ENCODE measurements at places on chromosomes 1 and 21. TPM values are rescaled to one million over a fixed set of nuclear protein-coding genes. Genes with fewer than 3 reads are reported as not detected.

LHX8 gene
- total RNA-seq = not detected

FALEC gene
- total RNA-seq = not detected

CD52 gene
- total RNA-seq = 3.8 TPM

BARHL2 gene
- not detected for total RNA-seq

DIRAS3 gene
- 1.5 TPM for total RNA-seq

CIART gene
- 26.0 TPM for total RNA-seq

SLC19A2 gene
- 20.8 TPM for total RNA-seq

OR2L2 gene
- total RNA-seq = not detected

PAPPA2 gene
- 0.78 TPM for total RNA-seq

PCSK9 gene
- total RNA-seq = not detected

NBPF8 gene
- total RNA-seq = 11.3 TPM

UBE2J2 gene
- 61.4 TPM for total RNA-seq

KIF17 gene
- total RNA-seq = 2.5 TPM

LTN1 gene
- total RNA-seq = 24.0 TPM

RLF gene
- total RNA-seq = 15.1 TPM

CASQ1 gene
- 4.5 TPM for total RNA-seq

- H3K27ac ChIP-seq = no peak overlapping the region
- no peak for DNase-seq
- H3K4me1 ChIP-seq = no peaks in the 10 kb centered on the region
- no peak overlapping the region for H3K4me3 ChIP-seq
- H3K36me3 ChIP-seq = no peaks in the 10 kb centered on the region
Measured at GRCh38 chr1:173400387-173400995, 76.6 kb upstream of the PRDX6 start.

DNA sequence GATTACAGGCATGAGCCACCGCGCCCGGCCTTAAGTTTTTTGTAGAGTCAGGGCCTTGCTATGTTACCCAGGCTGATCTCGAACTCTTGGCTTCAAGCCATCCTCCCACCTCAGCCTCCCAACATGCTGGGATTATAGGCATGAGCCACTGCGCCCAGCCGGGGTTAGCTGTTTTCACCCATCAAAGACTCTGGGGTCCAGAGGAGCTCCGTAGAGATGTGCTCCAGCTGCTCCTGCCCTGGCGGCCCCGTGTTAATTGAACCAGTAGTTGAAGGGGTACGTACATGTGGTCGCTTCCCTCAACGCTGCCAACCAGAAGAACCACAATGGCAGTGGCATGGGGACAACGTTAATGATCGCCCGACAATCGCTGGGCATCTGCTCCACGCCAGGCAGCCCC, 72.0 kb downstream of the NPHP4 start:
- peaks cover 5% of the 10 kb centered on the region for H3K36me3 ChIP-seq
- peaks cover 6% of the 10 kb centered on the region for H3K4me1 ChIP-seq
- no peak for DNase-seq
- no peak overlapping the region for H3K27ac ChIP-seq
- H3K27me3 ChIP-seq = no peaks in the 10 kb centered on the region

DNA sequence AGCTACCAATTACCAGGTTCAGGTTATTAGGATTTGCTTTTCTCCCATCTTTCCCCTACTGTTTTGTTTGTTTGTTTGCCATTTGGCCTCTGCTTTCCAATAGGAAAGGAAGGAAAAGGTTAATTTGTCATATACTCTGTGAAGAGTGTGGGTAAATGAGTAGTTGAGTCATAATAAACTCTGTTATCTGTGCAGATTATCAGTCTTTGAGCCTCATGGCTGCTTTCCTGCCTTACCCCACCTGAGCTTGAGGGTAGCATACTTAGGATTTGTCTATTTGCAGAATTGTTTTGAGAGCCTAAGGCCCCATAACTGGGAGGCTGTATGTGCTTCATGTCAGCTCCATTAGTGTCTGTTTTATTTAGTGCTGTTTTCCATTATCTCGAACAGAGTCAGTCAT, 32.9 kb upstream of the SNX27 start:
- no peaks in the 10 kb centered on the region for H3K4me1 ChIP-seq
- DNase-seq = no peak
- H3K4me3 ChIP-seq = no peak overlapping the region
- no peak overlapping the region for H3K27ac ChIP-seq
- peaks cover 80% of the 10 kb centered on the region for H3K36me3 ChIP-seq

- H3K27me3 ChIP-seq = no peaks in the 10 kb centered on the region
- H3K27ac ChIP-seq = no peak overlapping the region
- no peak for DNase-seq
- H3K4me3 ChIP-seq = no peak overlapping the region
- H3K36me3 ChIP-seq = no peaks in the 10 kb centered on the region
Measured at GRCh38 chr1:27618341-27619082, 14.6 kb upstream of the AHDC1 start.

GRCh38 chr1:65069011-65069565, 78.9 kb upstream of the AK4 start:
- peaks cover 27% of the 10 kb centered on the region for H3K4me1 ChIP-seq
- H3K27ac ChIP-seq = peak overlapping the region; percentile 98
- no peak for DNase-seq
- no peaks in the 10 kb centered on the region for H3K36me3 ChIP-seq

- H3K4me3 ChIP-seq = no peak overlapping the region
- no peaks in the 10 kb centered on the region for H3K27me3 ChIP-seq
- H3K4me1 ChIP-seq = peaks cover 41% of the 10 kb centered on the region
- peak overlapping the region; percentile 67 for H3K27ac ChIP-seq
- H3K36me3 ChIP-seq = no peaks in the 10 kb centered on the region
Measured at GRCh38 chr1:56453016-56453415, 126.3 kb downstream of the PLPP3 start.

DNA sequence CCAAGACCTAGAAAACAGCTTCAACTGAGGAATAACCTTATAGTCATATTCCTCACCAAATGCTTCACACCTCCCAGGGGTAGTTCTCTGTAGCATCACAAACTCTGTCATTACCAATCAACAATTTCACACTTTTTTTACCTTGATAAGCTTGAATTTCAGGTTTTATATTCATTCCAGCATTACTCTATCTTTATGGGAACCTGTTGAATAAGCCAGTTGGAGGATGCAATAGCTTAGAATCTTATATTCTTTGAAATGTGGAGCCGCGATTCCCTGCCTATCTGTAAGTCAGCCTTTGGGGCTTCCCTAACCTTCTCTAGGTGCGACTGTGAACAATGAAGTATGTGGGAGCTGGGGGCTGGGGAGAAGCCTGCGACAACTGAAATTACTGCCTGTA, 145.4 kb downstream of the GREM2 start:
- no peak for DNase-seq
- no peaks in the 10 kb centered on the region for H3K4me1 ChIP-seq
- H3K4me3 ChIP-seq = no peak overlapping the region
- H3K27me3 ChIP-seq = no peaks in the 10 kb centered on the region
- H3K27ac ChIP-seq = no peak overlapping the region

DNA sequence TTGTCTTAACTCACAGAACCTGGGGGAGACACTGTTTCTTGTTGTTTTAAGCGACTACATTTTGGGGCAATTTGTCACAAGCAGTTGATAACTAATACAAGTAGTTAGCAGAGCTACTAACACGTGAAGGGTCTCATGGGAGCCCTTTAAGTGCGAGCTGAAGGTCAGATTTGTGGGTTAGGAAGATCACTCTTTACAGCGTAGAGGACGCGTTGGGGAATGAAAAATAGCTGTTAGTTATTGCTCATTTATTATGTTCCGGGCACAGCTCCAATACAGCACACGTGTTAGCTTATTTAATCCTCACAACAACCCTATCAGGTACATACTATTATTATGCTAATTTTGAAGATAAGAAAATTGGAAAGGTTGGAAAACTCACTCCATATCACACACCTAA, 95.9 kb downstream of the ACTL8 start:
- DNase-seq = no peak
- no peak overlapping the region for H3K4me3 ChIP-seq
- peaks cover 48% of the 10 kb centered on the region for H3K27me3 ChIP-seq

DNA sequence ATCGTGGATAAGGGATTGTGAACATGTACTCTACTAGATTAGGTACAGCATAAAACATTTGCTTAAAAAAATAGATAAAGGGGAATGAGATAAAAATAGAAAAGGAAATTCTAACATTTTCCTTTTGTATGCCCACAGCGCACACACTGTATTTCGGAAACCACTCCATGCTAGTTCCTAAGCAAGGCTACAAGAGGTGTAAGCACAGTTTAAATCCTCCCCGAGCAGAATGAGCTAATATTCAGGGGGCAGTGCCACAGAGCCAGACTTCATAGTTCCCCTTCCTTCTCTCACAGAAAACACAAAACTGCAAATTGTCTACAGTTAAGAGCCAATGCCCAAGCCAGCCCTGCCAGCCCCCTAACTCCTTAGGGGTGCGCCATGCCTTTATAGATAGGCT, 159.4 kb downstream of the ZNF281 start:
- H3K4me3 ChIP-seq = no peak overlapping the region
- H3K36me3 ChIP-seq = no peaks in the 10 kb centered on the region
- H3K27ac ChIP-seq = no peak overlapping the region
- H3K27me3 ChIP-seq = no peaks in the 10 kb centered on the region
- peak; percentile 75 for DNase-seq

- H3K27ac ChIP-seq = no peak overlapping the region
- peaks cover 12% of the 10 kb centered on the region for H3K4me1 ChIP-seq
- H3K4me3 ChIP-seq = no peak overlapping the region
- no peak for DNase-seq
- no peaks in the 10 kb centered on the region for H3K36me3 ChIP-seq
Measured at GRCh38 chr1:54125386-54126070, 27.3 kb downstream of the CDCP2 start.

DNA sequence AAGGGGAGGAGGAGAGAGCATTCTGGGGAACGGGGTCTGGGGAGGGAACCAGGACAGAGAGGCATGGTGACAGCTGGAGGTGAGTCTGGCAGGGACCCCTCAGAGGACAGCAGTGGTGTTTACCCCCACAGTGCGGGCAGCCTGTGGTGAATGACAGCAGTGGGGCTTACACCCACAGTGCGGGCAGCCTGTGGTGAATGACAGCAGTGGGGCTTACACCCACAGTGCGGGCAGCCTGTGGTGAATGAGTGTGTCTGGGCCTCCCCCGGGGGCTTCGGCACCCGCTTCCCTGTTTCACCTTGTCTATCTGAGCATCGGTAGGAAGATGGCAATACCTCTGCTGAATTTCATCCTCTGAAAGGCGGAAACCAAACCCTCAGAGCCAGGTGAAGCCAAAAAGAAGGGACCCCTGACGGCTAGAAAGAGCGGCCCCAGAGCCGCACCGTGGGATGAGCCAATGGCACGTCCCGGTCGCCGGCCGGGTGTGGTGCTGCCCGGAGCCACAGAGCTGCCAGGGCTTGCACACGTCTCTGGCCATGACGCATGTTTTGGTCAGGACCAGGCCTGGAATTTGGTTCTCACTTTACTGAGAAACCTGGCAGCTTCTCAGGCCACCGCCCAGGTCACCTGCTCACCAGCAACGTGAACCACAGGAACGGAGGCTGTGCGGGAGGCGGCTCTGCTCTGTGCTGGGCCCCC, 54.1 kb downstream of the SIK1 start:
- no peaks in the 10 kb centered on the region for H3K27me3 ChIP-seq
- no peaks in the 10 kb centered on the region for H3K4me1 ChIP-seq
- no peak overlapping the region for H3K4me3 ChIP-seq
- no peaks in the 10 kb centered on the region for H3K36me3 ChIP-seq
- no peak overlapping the region for H3K27ac ChIP-seq

DNA sequence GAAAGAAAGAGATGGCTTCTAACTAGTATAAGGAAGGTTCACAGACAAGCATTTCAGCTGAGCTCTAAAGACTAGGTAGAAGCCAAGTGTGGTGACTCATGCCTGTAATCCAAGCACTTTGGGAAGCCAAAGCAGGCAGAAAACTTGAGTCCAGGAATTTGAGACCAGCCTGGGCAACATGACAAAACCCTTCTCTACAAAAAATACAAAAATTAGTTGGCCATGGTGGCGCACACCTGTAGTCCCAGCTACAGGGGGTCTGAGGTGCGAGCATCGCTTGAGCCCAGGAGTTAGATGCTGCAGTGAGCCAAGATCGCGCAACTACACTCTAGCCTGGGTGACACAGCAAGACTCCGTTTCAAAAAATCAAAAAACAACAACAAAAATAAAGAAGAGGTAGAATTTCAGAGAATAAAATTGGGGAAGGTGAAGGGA, 27.8 kb downstream of the FBXO42 start:
- no peak overlapping the region for H3K4me3 ChIP-seq
- no peak for DNase-seq
- peaks cover 8% of the 10 kb centered on the region for H3K36me3 ChIP-seq
- H3K27ac ChIP-seq = no peak overlapping the region

GRCh38 chr1:23184212-23184934, 15.7 kb upstream of the LUZP1 start:
- no peaks in the 10 kb centered on the region for H3K36me3 ChIP-seq
- H3K27me3 ChIP-seq = no peaks in the 10 kb centered on the region
- no peak overlapping the region for H3K27ac ChIP-seq
- peak overlapping the region; percentile 46 for H3K4me3 ChIP-seq

GRCh38 chr1:109133815-109134214, 19.9 kb downstream of the ELAPOR1 start:
- H3K4me1 ChIP-seq = no peaks in the 10 kb centered on the region
- H3K4me3 ChIP-seq = no peak overlapping the region
- no peak overlapping the region for H3K27ac ChIP-seq
- H3K36me3 ChIP-seq = no peaks in the 10 kb centered on the region
- no peak for DNase-seq
- H3K27me3 ChIP-seq = no peaks in the 10 kb centered on the region

DNA sequence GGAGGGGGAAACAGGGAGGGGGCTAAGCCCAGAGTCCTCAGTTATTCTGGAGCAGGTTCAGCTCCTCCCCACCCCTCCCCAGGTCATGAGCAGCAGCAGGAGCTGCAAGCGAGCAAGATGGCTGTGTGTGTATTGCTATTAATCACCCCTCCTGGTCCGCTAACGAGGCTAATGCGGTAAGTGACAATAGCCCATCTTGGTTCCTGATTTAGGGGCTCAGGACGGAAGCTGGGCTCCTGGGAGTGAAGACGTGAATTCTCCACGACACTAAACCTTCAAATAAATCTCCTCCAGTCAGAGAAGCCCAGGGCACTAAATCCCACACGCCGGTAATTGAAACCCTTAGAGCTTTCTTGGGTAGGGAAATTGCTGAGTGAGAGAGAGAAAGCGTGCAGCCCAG, 76.1 kb downstream of the TMEM53 start:
- no peaks in the 10 kb centered on the region for H3K27me3 ChIP-seq
- no peak for DNase-seq
- H3K4me1 ChIP-seq = no peaks in the 10 kb centered on the region
- no peak overlapping the region for H3K4me3 ChIP-seq
- H3K36me3 ChIP-seq = no peaks in the 10 kb centered on the region

- DNase-seq = no peak
- no peak overlapping the region for H3K4me3 ChIP-seq
- H3K27ac ChIP-seq = peak overlapping the region; percentile 16
- peaks cover 33% of the 10 kb centered on the region for H3K4me1 ChIP-seq
- no peaks in the 10 kb centered on the region for H3K27me3 ChIP-seq
- peaks cover 56% of the 10 kb centered on the region for H3K36me3 ChIP-seq
Measured at GRCh38 chr1:39332291-39332690, 127.8 kb downstream of the MACF1 start.

GRCh38 chr1:215082532-215083382, at the start of gene KCNK2:
TSS of gene KCNK2 (plus strand) at chr1:215082737. CDS start at chr1:215083386, 649 bp downstream.
- no peak for DNase-seq
- peak within 1 kb of the TSS; percentile 45 for H3K4me3 ChIP-seq
- H3K36me3 ChIP-seq = no peaks in the 10 kb centered on the region
- H3K27ac ChIP-seq = no peak within 1 kb of the TSS
- peaks cover 6% of the 10 kb centered on the region for H3K27me3 ChIP-seq
- H3K4me1 ChIP-seq = peaks cover 17% of the 10 kb centered on the region

GRCh38 chr21:35291973-35292627, 243.0 kb upstream of the RUNX1 start:
- DNase-seq = no peak
- no peaks in the 10 kb centered on the region for H3K4me1 ChIP-seq
- no peak overlapping the region for H3K27ac ChIP-seq
- no peaks in the 10 kb centered on the region for H3K27me3 ChIP-seq
- no peaks in the 10 kb centered on the region for H3K36me3 ChIP-seq
